ENCODE measurements at places on chromosomes 5 and 9.
A peak's percentile ranks its signal among the peaks of the same experiment; 100 is the strongest.

DNA sequence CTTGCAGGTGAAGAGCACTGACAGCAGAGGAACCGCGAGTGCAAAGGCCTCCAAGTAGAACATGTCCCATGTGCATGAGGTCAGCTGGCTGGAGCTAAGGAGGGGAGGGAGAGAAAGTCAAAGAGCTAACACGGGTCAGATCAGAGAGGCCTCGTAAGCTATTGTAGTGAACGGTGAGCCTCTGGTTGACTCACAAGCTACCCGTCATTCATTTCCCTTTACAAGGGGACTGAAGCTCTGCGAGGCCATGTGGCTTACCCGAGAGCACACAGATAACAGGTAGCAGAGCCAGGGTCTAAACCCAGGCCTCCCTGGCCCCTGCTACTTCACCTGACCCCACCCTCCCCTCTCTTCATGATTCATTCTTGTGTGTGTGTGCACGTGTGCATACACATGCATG lies 152.7 kb upstream of the ADRA1B start:
- DNase-seq, result no peak

DNA sequence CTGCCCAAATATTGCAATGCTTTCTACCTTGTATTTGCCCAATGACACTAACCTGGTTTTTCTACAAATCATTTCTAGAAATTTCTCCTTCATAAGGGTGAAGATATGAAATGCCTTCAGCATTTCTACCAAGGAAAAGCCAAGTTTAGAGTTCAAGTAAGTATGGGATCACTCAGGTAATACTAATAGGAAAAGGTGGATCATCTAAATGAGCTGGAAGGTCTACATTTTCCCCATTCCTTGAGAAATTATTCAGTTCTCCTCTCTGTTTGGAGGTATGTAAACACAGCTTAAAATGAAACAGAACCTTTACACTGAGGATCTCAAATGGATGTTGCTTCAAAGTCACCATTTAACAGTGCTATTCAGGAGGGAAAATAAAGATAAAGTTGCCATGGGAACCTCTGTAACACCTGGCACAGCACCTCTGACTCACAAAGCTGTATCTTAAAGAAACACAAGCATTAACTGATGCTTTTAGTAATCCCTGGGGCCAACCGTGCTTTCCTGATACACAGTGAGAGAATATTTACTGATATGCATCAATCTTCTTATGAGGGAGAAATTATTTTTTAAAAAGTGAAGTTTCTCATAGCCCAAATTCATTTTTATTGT lies 161.3 kb downstream of the DRD1 start:
- DNase-seq, result no peak

GRCh38 chr9:68482548-68482947 lies 58.1 kb downstream of the TMEM252 start:
- no peak for DNase-seq

- no peak for DNase-seq
Observed at GRCh38 chr9:16446636-16447035, 423.8 kb downstream of the BNC2 start.

DNA sequence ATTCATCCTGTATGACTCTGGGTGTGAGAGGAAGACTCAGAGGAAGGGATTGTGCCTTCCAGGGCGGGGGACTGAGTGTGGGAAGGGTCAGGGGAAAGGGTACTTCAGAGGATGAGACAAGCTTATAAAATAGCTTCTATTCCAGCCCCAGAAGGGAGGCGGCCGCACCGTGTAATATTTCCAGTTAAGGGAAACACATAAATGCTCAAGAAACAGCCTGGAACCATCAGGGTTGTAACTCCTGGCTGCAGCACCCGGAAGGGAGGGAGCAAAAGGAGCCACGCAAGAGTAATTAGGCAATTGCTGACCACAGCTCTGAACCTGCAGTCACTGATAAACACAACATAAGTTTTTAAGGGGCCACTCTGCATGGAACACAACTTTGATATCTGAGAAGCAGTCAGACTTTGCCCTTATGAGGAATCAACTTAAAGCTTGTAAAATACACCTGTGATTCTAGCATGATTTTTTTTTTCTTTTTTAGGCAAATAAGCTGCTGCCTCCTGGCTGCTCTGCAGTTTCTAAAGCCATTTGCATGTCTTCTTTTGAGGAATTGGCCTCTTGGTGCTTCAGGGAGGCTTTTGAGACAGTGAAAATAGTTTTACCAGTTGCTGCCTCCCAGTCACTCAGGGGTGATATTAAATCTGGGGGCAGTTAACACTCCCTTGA lies 382.7 kb downstream of the ENC1 start:
- DNase-seq, result no peak

- DNase-seq, result no peak
Observed at GRCh38 chr5:172153695-172154094, 34.3 kb downstream of the STK10 start.

DNA sequence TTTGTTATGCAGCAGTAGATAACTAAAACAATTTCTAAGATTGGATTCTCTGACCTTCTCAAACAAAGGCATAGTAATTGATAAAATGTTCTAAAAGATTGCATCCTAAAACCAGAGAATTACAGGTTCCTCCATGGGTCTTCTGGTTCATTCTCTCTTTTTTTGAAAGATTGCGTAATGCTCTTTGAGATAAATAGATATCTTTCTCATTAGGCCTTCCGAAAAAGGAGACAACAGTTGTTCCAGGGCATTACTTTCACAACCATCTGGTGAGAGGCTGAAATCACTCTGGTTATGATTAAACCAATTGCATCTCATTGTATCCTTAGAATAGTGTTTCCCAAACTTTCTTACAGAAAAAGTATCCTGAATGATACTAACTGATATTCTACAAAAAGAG lies 174.7 kb upstream of the NREP start:
- DNase-seq, result no peak

DNA sequence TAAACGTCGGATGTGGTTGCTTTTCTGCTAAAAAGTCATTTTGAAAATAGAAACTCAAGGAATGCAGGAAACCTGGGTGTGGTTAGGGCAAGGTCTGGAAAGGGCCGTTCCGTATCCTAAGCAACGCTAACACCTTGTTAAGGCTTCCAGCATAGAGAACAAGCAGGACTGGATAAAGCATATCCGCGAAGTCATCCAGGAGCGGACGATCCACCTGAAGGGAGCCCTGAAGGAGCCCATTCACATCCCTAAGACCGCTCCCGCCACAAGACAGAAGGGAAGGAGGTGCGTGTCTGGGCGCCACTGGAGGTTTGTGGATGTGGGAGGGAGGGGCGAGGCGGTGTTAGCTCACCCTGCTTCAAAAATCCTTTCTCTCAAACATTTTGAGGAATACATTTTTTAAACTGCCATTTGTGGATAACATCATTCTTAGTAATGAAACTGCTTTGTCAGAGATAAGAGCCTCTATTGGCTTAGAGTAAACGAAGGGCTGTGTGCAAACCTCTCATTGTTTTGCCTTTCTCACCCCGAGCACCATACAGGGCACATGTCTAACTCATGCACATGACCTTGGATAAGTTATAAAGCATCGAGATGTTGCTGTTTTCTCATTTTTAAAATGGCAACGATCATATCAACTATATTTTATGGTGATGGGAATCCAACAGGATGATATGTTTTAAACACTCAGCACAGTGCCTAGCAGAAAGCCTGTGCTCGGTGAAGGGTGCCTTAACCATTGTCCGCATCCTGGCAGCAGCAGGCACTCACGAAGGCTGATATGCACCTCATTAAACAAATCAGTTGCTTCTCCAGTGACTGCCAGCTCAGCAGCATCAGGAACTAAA lies 175.7 kb upstream of the OTULINL start:
- no peak for DNase-seq

GRCh38 chr9:125889112-125889475 lies 141.9 kb downstream of the PBX3 start:
- DNase-seq, result peak; percentile 22

DNA sequence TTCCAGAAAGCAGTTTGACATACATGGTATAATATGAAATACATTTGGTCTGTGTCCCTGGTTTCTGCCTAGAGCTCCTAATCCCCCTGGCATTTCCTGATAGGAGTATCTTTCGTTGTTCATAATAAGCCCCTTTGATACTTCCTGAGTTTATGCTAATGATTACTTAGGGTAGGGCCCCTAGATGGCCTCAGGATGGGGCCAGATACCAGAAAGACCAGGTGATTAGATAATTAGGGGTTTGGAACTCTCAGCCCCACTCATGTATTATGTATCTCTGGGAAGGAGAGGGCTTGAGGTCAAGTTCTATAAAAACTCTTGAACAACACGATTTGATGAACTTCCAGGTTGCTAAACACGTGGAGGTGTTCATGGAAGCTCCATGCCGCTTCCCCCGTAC lies 163.3 kb upstream of the ZNF608 start:
- DNase-seq, result no peak

DNA sequence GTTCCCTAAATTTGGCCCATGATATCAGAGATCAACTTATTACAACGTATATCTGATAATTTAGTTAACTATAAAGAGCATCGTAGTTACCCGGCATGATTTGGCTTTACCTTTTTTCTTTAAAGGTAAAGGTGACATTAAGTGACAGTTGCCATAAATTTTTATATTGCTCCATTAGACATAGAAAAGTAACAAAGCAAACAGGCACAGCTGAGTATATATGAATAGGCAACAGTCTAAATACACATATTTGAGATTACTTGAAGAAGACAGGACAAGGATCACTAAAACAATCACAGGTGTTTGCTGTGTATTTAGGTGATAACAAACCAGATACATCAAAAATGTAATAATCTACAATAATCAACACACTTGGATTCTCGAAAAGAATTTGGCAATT lies 34.8 kb downstream of the RFX3 start:
- DNase-seq, result no peak

- no peak for DNase-seq
Observed at GRCh38 chr5:122101636-122102285, 23.7 kb upstream of the LOX start.

DNA sequence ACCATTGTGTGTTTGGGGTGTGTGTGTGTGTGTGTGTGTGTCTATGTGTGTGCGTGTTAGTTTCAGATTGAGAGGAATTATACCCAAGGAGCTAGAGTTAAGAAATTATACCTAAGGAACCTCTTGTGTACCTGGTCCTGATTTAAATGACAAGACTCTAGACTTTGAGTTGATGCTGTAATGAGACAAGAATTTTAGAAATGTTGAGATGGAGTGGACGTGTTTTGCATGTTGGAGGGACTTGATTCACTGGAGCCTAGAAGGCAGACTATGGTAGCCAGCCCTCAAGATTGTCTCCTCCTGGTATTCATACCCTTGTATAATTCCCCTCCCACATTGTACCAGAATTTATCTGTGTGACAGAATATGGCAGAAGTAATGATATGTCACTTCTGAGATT lies 52.4 kb upstream of the HSPB3 start:
- no peak for DNase-seq

DNA sequence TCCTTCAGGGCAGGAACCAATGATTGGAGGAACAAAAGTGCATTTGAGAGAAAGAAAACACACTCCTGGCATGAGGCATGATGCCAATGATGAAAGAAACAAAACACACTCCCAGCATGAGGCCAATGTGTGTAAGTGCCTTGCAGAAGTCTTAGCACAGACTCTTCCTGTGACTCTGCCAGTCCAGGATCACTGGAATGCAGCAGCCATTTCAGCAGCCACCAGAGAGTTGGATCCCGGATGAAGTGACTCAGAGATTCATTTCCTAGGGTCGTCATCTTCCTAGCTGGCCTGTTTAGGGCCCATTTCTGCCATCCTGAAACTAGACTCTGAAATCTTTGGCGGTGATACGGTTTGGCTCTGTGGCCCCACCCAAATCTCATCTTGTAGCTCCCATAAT lies 212.5 kb downstream of the CFAP90 start:
- DNase-seq, result no peak

- DNase-seq, result no peak
Observed at GRCh38 chr5:107519900-107520354, 150.8 kb downstream of the EFNA5 start.

- peak; percentile 9 for DNase-seq
Observed at GRCh38 chr9:19229595-19230354, 718 bp upstream of the DENND4C start.

DNA sequence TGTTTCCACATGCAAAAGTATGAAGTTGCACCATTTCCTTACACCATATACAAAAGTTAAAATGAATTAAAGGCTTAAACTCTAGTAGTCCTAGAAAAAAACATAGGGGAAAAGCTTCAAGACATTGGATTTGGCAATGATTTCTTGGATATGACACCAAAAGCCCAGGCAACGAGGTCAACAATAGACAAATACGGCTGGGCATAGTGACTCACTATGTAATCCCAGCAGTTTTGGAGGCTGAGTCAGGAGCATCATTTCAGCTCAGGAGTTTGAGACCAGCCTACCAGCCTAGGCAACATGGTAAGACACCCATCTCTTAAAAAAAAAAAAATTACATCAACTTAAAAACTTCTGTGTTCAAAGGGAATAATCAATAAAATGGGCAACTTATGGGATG lies 30.9 kb upstream of the SREK1 start:
- no peak for DNase-seq

DNA sequence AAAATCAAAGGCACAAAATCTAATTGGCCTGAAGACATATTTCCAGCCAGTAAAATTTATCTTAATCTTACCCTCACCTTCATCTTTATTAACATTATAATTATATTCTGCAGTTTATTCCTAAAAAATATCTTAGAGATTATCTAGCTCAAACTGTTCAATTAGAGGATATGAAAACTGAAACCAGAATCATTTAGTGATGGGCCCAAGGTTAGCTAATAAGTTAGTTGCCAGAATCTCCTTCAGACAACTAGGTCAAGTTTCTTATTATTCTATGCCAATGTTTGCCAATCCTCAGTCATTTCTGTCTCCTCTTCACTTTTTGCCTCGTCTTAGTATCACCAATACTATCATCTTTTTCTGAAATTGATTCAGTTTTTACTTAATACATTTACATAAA lies 56.0 kb upstream of the RASA1 start:
- no peak for DNase-seq

GRCh38 chr9:135608294-135608998 lies 30.9 kb downstream of the GLT6D1 start:
- no peak for DNase-seq

DNA sequence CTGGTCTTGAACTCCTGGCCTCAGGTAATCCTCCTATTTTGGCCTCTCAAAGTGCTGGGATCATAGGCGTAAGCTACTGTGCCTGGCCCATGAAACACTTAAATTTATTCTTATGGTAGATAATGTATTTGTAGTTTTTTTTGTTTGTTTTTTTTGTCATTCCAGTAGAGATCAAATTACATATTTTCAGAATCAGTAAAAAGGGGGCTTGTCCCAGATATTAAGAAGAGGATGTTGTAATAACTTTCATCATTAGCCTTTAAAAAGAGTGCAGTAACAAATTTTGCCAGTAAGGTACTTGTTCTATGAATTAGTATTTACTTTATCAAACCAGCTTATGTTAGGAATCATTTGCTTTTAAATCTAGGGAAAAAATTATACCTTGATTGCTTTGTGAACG lies 42.6 kb downstream of the GAPVD1 start:
- DNase-seq, result no peak
